Sciatic nerve (tissue), 2 donors: ENCODE measurements at places on chromosomes 2 and 18.

GRCh38 chr18:77035380-77036187, 97.0 kb downstream of the MBP start:
- no peak for DNase-seq

DNA sequence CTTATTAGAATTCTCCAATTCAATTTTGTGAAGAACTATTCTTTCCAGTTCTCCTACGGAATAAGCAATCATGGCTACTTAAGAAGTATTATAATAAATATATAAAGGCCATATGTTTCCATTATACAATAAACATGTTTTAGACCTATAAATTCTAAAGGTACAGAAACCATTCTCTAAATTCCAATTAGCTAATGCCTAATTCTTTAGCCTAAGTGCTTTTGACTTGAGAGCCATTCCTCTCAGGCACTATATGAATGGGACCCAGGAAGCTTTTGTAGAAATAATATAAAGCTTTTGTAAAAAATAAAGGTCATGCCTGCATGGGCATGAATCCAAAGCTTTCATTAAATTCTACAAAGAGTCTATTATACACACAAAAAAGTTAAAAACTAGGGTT, 161.0 kb upstream of the UNC80 start:
- DNase-seq, result no peak

GRCh38 chr2:190646780-190647522, 1.9 kb upstream of the NAB1 start:
- DNase-seq, result no peak

- DNase-seq, result no peak
These were observed 11.0 kb upstream of the FARP2 start for GRCh38 chr2:241344925-241345651.

DNA sequence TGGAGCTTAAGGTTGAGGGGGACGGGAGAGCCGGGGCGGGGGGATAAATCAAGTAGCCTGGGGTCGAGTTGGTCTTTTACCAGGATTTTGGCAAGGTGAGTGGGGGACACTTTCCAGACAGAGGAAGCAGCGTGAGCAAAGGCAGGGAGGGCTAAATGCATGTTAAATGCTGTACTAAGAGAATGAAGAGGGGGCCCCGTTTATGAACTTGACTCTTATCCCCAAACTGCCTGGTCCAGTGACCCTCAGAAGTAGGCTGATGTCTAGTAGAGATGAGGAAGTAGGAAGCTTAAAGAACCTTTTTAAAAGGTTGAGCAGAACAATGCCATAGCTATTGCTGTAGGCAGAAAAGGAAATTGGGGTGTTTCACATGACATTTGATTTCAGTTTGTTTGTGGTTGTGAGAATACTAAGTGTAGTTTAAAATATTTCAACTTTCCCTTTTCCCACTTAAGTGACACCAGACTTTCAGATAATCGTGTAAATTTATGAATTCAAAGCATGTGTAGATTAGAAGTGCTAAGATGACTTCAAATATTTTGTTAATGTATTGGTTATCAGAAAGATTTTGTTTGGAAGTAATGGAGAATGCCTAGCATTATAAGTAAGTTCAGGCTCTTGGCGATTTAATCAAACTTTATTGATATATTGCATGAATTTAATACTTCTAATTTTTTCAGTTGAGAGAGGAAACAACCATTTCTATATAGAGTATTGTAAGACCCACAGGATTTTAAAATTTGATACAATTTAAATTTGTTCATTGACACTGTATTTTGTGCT, 1.8 kb downstream of the REL start:
- no peak for DNase-seq

DNA sequence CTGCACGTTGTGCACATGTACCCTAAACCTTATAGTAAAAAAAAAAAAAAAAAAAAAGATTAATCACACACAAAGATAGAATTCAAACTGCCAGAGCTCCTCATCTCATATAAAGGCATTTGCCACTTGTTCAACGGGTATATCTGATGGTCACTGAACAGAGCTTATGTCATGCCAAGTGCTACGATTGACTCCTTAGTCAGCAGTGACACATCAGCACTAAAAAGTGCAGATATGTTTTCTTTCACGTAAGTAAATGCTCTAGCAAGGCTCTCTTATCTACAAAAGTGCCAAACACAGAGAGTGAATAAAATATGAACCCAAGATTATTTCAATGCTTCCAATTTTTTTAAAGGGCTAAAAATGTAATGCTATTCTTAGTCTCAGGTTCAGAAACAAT, 1.1 kb downstream of the LMAN1 start:
- no peak for DNase-seq

DNA sequence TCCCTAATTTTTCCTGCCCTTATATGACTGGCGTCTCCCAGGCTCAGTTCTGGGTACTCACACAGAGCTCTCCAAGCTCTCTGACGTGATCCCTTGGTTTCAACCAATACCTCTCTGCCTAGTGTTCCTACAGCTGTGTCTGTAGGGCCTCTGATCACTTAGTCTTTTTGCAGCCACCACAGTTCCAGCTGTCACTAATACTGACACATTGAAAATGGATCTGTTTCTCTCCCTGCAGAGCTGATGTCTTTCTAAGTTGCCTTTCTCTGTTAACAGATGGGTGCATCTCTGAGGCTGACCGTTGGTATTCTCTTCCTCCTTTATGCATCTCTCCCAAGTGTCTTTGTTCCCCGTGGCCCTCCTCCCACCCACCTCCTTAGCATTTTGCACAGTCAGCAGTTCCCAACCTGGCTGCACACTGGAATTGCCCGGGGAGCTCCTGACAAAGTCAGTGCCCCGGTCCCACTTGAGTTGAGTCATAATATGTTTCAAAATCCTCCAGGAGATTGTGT, 62.5 kb downstream of the CERS6 start:
- no peak for DNase-seq

DNA sequence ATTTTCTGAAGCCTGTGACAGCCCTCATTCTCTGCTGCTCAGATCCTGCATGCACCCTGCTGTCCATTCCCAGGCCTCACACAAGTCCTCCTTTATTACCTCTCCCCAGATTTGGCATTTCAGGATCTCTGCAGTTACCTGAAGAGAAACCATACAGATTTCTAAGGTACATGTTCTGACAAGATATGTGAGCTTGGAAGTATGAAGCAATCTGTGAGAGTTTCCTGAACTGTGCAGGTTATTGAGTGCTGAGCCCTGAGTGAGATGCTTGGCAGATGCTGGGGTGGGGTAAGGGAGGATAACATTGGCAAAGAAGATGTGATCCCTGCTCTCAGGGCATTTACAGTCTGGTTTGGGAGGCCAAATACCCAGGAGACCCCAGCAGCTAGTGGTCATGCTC, 122.1 kb upstream of the STPG4 start:
- DNase-seq, result no peak

GRCh38 chr2:231047274-231047922, 9.3 kb upstream of the PSMD1 start:
- no peak for DNase-seq

DNA sequence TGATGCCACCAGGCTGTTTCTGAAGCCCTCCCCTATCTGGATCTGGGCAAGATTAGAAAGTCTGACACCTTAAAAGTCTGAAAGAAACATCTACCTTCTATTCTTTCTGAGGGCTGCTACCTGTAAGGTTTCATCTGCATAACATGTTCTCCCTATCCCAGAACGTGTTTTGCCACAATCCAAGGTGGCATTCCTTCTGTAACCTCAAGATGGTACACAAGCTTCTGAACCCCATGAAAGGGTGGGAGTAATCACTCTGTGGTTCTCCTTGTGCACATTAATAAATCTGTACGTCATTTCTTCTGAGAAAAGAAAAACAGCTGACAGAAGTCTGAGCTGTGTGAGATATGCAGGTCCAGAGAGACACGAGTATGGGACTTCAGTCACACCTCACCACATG, 41.8 kb upstream of the MSH6 start:
- DNase-seq, result no peak

- DNase-seq, result no peak
These were observed 495.6 kb upstream of the SYT4 start for GRCh38 chr18:43772907-43773306.

DNA sequence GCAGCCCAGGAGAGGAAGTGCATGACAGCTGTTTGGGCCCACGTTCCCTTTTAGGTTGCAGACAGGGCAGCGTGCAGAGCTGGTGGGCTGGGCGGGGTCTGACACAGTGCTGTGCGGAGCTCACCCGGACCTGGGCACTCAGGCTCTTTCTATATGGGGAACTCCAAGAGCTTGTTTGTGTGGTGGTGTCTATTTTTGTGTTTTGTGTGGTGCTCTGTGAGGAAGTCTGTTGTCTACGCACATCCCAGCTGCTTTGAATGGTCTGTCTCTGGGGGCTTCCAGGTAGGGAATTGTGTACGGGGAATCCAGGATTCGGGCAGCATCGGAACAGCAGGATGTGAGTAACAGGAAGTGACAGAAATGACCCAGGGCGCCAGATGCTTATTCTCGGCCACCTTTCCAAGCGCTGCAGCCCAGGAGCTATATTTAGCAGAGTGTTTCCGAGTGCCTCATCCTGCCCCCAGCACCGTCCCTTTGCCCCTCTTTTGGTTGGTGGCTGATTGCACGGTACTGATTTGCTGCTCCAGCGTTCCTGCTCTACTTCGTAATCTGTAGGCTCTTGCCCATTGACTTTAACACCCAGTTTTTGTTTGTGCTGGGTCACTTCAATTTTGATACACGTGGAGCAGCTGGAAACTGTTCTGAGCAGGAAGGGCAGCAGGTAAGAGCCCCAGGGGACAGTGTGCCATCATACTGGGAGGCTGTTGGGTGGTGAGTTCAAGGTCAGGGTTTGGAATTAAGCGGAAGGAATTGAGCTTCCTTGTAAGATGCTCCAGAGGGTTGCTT, 64.7 kb downstream of the DGKD start:
- no peak for DNase-seq

DNA sequence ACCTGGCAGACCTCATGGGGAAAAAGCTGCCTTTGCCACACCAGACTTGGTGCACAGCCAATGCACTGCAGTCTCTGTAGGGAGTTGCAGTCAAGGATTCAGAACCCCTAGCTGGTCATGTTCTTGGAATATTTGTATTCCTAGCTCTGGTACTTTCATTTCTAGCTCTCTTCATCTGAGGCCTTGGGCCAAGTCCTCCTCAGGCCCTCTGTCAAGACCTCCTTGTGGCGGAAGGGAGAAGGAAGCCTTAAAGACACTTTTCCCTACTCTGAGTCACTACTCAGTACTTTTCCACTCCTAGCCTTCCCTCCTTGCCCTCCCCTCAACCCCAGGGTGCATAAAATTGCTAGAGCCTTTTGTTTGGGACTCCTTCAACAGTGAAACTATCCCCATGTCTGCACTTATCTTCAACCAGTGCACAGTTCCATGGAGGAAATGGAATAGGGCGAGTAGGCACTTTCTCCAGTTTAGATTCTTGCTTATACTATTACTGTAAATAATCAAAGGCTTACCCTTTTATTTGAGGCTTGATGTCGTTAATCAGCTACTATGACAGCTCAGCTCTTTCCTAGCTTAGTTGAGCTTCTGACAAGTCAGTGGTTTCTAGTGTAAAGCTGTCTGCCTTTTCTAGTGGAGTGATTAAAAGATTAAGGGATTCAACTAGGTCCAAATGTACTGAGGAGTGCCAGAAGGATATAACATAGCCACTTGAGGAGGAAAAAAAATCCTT, 15.8 kb downstream of the M1AP start:
- DNase-seq, result no peak

- peak; percentile 75 for DNase-seq
These were observed 29.3 kb upstream of the NFATC1 start for GRCh38 chr18:79366177-79367094.

DNA sequence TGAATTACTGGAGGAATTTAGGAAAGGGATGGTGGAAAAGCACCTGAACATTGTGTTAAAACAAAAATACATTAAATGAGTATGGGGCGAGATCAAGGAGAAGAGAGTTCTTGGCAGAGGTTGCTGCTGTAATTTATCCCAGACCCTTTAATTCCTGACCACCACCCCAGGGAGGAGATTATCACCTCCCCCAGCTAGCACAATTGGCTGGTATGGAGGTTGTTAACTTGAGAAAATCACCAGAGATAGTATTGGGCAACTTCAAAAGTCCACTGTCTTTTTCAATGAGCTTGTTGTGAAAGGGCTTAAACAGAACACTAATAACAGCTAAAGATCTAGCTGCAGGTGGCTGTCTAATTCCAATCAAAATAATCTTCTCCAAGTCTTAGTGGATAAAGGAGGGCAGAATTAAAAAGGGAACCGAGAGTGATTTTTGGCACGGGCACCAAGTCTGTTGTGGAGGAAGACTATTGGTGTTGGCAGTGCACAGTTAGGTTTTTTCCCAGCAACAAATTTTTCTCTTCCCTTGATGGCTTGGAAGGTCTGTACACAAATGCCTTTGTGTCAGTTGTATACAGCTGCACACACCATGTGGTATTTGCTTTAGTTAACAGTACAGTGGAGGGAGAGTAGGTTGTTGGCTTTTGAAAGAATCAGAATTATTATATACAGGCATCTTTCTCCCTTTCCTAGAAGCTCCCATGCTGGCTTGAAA, 289.5 kb downstream of the SLC4A3 start:
- DNase-seq, result no peak

GRCh38 chr2:200317975-200318374, 11.5 kb downstream of the SPATS2L start:
- DNase-seq, result no peak

- no peak for DNase-seq
These were observed 47.0 kb downstream of the NCKAP5 start for GRCh38 chr2:133521146-133521745.

DNA sequence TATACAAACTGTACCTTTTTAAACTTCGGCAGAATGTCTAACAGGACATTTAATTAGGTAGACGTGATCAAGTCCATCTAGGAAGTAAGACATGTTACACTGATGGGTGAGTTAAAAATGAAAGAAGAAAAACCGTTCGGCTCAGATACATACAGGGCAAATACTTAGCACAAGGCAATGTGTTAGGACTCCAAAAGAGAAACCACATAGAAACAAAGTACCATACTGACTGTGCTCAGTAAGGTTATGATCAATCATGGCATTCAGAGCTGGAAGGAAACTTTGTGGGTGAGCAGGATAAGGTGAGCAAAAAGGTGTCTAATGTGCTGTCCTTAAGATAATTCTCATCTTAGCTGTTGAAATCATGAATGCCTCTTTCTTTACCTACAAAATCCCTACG, 211.9 kb downstream of the STK39 start:
- no peak for DNase-seq

GRCh38 chr2:183867206-183867605, 731.1 kb upstream of the ZNF804A start:
- no peak for DNase-seq

GRCh38 chr2:109247812-109248211, 118.8 kb downstream of the SH3RF3 start:
- no peak for DNase-seq

DNA sequence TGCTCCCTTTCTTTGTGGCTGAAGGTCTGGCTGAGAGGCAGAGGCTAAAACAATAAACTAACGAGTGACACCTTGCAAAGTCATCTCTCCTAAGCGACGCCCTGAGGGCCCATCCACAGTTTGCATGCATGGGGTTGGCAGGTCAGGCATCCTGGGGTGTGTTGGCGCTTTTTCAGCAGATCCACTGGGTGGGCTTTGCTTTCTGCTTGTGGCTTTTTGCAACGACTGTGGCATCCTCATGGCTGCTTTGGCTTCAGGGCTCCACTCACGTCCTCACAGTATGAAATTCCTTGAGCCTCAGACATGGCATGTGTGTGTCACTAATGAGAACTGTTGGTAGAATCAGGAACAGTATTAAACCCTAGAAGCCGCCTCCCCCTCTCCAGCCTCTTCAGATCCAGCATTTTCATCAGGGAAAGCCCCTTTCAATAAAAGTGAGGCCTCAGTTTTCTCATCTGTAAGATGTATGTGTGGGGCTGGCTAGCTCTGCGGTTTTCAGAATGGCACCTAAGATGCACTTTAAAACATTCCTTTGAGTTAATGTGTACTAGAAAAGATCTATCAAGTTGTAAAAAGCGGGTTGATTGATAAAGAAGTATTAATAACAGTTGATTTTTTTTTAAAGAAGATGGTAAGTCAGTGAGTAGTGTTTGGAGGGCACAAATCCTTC, 72.5 kb downstream of the SH3BP4 start:
- DNase-seq, result no peak

GRCh38 chr2:14454202-14454601, 178.3 kb upstream of the LRATD1 start:
- DNase-seq, result no peak
